ENCODE measurements at places on chromosomes 16 and 17.

GRCh38 chr16:9908613-9909012 lies 273.6 kb downstream of the GRIN2A start:
- no peak overlapping the region for H3K27ac ChIP-seq
- H3K27me3 ChIP-seq, result no peaks in the 10 kb centered on the region
- peaks cover 9% of the 10 kb centered on the region for H3K4me1 ChIP-seq
- DNase-seq, result peak; percentile 88
- H3K36me3 ChIP-seq, result no peaks in the 10 kb centered on the region

GRCh38 chr17:37826497-37827430 lies 81.9 kb upstream of the HNF1B start:
- H3K4me3 ChIP-seq, result no peak overlapping the region
- H3K27me3 ChIP-seq, result no peaks in the 10 kb centered on the region
- H3K36me3 ChIP-seq, result no peaks in the 10 kb centered on the region
- H3K27ac ChIP-seq, result no peak overlapping the region

DNA sequence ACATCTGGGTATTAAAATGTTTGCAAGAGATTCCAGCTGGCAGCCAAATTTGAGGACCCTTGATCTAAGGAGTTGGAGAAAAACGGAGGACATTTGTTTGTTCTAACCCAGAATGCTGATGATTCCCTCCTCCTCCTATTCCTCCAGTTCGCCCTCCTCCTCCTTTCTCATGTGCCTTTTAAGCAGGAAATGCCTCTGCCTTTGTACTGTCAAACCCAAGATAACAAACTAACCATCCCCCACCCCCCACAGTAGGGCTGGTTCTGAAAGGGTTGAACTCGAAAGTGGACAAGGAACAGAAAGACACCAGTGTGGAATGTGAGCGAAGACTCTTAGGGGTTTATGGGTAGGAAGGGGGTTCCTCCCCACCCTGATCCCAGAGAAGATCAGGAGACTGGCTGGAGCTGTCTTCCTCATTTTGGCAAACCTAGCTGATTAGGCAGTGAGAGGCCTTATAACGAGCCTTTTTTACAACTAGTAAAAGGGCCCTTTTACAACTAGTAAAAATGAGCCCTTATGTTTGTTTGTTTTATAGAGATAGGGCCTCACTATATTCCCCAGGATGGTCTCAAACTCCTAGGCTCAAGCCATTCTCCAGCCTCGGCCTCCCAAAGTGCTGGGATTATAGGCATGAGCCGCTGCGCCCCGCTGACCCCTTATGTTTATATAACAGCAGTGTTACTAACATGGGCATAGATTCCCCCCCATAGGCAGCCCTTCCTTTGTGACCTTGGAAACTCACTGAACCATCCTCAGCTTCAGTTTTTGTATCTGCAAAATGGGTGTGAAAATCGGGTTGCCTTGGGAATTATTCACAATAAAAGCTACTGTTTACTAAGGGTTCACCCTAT lies 975 bp downstream of the CHD9 start:
- H3K27me3 ChIP-seq, result no peaks in the 10 kb centered on the region
- no peaks in the 10 kb centered on the region for H3K36me3 ChIP-seq
- peak; percentile 36 for DNase-seq
- peak overlapping the region; percentile 70 for H3K27ac ChIP-seq

GRCh38 chr17:57604771-57605674 lies 140.1 kb downstream of the CCDC182 start:
- no peaks in the 10 kb centered on the region for H3K36me3 ChIP-seq
- DNase-seq, result peak; percentile 68
- H3K27me3 ChIP-seq, result no peaks in the 10 kb centered on the region
- peaks cover 34% of the 10 kb centered on the region for H3K4me1 ChIP-seq

- no peak overlapping the region for H3K27ac ChIP-seq
- no peak overlapping the region for H3K4me3 ChIP-seq
- H3K27me3 ChIP-seq, result no peaks in the 10 kb centered on the region
- H3K36me3 ChIP-seq, result no peaks in the 10 kb centered on the region
- H3K4me1 ChIP-seq, result peaks cover 4% of the 10 kb centered on the region
These were observed 35.8 kb downstream of the FA2H start for GRCh38 chr16:74738816-74739215.

DNA sequence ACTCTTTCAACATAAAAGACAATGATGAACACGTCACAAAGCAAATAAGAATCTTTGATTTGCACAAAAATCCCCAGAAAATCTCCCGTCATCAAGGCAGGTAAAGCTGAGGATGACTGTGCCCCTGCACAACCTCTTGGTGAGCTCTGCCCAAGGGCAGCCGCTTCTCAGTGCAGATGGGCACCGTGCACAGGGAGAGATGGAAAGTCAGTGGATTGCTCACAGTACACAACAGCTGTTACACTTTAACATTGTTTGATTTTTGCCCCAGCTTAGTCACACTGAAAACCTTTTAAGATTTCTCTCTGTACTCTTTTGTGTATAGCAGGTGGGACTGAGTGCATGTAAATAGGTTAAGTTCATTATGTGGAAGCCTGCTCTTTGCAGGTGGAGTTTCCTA lies 104.2 kb downstream of the CDK5R1 start:
- H3K4me1 ChIP-seq, result no peaks in the 10 kb centered on the region
- H3K36me3 ChIP-seq, result no peaks in the 10 kb centered on the region
- H3K27ac ChIP-seq, result no peak overlapping the region
- H3K27me3 ChIP-seq, result no peaks in the 10 kb centered on the region
- no peak for DNase-seq
- H3K4me3 ChIP-seq, result no peak overlapping the region

GRCh38 chr17:64262198-64262999 lies 661 bp downstream of the TEX2 start:
- peak overlapping the region; percentile 86 for H3K27ac ChIP-seq
- peak; percentile 50 for DNase-seq
- H3K36me3 ChIP-seq, result no peaks in the 10 kb centered on the region

- H3K4me3 ChIP-seq, result no peak overlapping the region
- H3K27ac ChIP-seq, result no peak overlapping the region
- no peaks in the 10 kb centered on the region for H3K36me3 ChIP-seq
- no peak for DNase-seq
These were observed 3.6 kb upstream of the MMP15 start for GRCh38 chr16:58021661-58022551.

- DNase-seq, result no peak
- no peak overlapping the region for H3K4me3 ChIP-seq
- H3K4me1 ChIP-seq, result peaks cover 12% of the 10 kb centered on the region
- H3K27me3 ChIP-seq, result no peaks in the 10 kb centered on the region
- H3K27ac ChIP-seq, result no peak overlapping the region
These were observed 308.9 kb upstream of the DYNLRB2 start for GRCh38 chr16:80231888-80232287.

- H3K4me3 ChIP-seq, result no peak overlapping the region
- DNase-seq, result no peak
- no peaks in the 10 kb centered on the region for H3K27me3 ChIP-seq
- H3K36me3 ChIP-seq, result no peaks in the 10 kb centered on the region
- no peaks in the 10 kb centered on the region for H3K4me1 ChIP-seq
These were observed 50.9 kb upstream of the TEKT3 start for GRCh38 chr17:15392326-15392741.

- no peak for DNase-seq
- no peaks in the 10 kb centered on the region for H3K27me3 ChIP-seq
- H3K36me3 ChIP-seq, result no peaks in the 10 kb centered on the region
- H3K27ac ChIP-seq, result no peak overlapping the region
- no peak overlapping the region for H3K4me3 ChIP-seq
- peaks cover 6% of the 10 kb centered on the region for H3K4me1 ChIP-seq
These were observed 2.2 kb upstream of the FOXK2 start for GRCh38 chr17:82517230-82517865.

DNA sequence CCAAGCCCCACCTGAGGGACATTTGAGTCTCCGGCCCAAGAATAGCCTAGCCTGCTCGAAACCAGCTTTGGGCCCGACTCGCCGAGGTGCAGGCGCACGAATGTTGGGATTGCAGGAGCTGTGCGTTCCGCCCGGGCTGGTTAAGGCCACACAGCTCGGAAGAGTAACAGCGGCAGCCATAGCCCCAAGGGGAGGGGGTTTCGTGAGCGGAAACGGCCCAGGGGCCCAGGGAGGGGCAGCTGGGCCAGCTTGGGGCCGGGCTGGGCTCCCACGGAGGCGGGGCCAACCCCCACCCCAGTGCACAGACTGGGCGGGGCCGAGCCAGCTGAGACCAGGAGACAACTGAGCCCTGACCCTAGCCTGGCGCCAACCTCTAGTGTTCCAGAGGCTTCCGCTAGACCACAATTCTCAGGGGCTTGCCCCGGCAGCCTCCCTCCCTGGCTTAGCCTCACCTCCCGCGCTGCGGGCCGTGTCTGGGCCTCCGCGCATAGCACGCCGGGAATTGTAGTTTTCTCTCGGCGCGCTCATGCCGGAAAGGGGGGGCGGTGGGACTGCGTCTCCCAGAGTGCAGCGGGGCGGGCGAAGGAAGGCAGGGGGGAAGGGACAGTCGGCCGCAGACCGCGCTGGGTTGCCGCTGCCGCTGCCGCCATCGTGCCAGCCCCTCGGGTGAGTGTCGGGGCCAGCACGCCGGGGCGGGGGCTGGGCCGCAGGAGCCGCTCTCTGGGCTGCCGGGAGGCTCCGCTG lies at the start of gene NUTF2:
NUTF2 (plus strand) TSS at position 614 of the 744 bp plus-strand sequence. CDS start 18,198 bp downstream, outside the sequence.
- H3K36me3 ChIP-seq, result no peaks in the 10 kb centered on the region
- H3K4me1 ChIP-seq, result peaks cover 47% of the 10 kb centered on the region
- peak; percentile 96 for DNase-seq

GRCh38 chr16:9521749-9522370 lies 430.4 kb downstream of the HAPSTR1 start:
- no peaks in the 10 kb centered on the region for H3K4me1 ChIP-seq
- no peaks in the 10 kb centered on the region for H3K27me3 ChIP-seq
- peak; percentile 65 for DNase-seq
- H3K27ac ChIP-seq, result peak overlapping the region; percentile 5
- H3K4me3 ChIP-seq, result no peak overlapping the region

DNA sequence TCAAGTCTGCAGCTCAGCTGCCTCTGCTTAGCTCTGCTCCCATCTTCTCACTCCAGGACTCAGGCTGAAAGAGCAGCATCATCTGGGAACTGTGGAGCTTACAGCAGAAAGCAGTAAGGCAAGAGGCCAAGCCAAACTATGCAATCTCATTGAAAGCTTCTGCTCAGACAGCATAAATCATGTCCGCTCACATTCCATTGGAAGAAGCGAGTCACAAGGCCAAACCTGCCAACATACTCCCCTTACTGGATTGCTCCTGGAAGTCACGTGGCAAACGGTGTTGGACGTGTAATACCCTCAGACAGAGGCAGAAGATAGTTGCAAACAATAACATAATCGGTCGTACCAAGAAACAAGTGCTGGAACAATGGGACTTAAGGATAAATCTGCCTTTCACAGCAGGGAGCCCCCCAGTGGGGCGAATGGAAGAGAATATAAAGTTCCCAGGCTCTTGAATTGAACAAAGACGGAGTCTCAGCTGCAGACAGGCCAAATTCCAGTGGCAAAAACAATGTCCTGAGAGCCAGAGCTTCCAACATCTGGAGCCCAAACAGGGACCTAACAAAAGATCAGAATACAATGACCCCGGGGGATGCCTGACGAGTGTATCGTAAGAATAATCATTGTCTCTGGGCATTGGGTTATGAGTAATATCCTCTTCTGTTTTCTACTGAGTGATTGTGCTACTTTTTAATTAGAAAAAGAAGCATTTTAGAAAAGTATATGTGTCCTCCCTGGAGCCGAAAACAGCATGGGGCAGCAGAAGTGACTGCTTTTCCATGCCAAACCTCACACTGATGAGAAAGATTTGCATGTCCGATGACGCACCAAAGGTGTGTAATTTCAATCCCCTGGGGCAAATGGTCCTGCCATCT lies 68.4 kb downstream of the CMC2 start:
- no peak overlapping the region for H3K4me3 ChIP-seq
- DNase-seq, result peak; percentile 47
- H3K27ac ChIP-seq, result no peak overlapping the region
- H3K36me3 ChIP-seq, result no peaks in the 10 kb centered on the region
- no peaks in the 10 kb centered on the region for H3K27me3 ChIP-seq

GRCh38 chr16:53561101-53561888 lies 58.3 kb upstream of the AKTIP start:
- H3K4me3 ChIP-seq, result no peak overlapping the region
- H3K4me1 ChIP-seq, result no peaks in the 10 kb centered on the region
- DNase-seq, result no peak

DNA sequence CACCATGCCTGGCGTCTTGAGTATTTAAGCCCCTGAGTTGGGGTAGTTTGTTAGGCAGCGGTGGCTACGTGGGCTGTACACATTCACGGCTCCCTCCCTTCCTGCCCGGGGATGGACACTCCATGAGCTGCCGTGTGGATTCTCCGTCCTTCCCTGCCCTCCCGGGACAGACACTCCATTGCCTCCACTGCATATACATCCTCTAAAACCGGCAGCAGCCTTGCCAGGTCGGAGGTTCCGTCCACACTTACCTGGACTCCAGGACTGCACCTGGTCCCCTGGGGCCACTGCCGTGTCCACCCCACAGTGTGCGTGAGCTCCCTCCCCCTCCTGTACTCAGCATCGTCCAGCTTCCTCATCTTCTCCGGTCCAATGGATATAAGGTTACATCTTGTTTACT lies 3.5 kb upstream of the SPATA2L start:
- no peaks in the 10 kb centered on the region for H3K27me3 ChIP-seq
- H3K36me3 ChIP-seq, result no peaks in the 10 kb centered on the region
- no peak for DNase-seq
- peaks cover 9% of the 10 kb centered on the region for H3K4me1 ChIP-seq
- no peak overlapping the region for H3K4me3 ChIP-seq
- H3K27ac ChIP-seq, result no peak overlapping the region

DNA sequence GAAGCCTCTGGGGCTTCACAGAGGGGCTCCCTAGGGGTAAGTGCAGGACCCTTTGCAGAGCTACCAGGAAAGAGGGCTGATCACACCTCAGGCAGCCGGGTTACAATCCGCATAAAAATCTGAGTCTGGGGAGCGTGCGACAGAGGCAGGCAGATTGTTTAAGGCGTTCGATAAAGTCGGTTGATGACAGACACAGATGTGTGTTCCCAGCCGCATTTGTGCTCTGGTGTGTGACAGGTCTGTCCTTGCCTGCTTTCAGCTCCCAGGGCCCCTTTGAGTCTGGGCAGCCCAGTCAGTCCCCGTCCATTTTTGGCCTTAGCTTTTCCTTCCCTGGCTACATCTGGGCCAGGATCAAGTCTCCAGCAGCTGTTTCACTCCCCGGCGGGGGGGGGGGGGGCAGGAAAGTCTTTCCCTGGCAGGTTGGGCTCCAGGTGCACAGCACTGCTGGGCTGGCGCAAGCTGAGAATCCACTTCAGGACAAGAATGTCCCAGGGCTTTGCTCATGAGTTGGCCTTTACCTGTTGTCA lies 1.3 kb upstream of the ZACN start:
- no peak for DNase-seq
- no peaks in the 10 kb centered on the region for H3K36me3 ChIP-seq
- H3K27me3 ChIP-seq, result no peaks in the 10 kb centered on the region
- H3K4me3 ChIP-seq, result no peak overlapping the region
- H3K27ac ChIP-seq, result no peak overlapping the region

- no peaks in the 10 kb centered on the region for H3K36me3 ChIP-seq
- no peaks in the 10 kb centered on the region for H3K27me3 ChIP-seq
- H3K27ac ChIP-seq, result no peak overlapping the region
- no peak for DNase-seq
These were observed 162.2 kb upstream of the ZNF267 start for GRCh38 chr16:31711344-31711845.

- no peaks in the 10 kb centered on the region for H3K27me3 ChIP-seq
- DNase-seq, result no peak
- no peaks in the 10 kb centered on the region for H3K4me1 ChIP-seq
- H3K27ac ChIP-seq, result no peak overlapping the region
- no peak overlapping the region for H3K4me3 ChIP-seq
These were observed 4.4 kb downstream of the ESRP2 start for GRCh38 chr16:68231384-68232136.

GRCh38 chr17:14845591-14846281 lies 419.4 kb downstream of the PMP22 start:
- no peak for DNase-seq
- no peak overlapping the region for H3K4me3 ChIP-seq
- H3K27ac ChIP-seq, result no peak overlapping the region
- no peaks in the 10 kb centered on the region for H3K36me3 ChIP-seq

All from testis (tissue), 5 donors.